ENCODE measurements at places on chromosomes 4 and X.

DNA sequence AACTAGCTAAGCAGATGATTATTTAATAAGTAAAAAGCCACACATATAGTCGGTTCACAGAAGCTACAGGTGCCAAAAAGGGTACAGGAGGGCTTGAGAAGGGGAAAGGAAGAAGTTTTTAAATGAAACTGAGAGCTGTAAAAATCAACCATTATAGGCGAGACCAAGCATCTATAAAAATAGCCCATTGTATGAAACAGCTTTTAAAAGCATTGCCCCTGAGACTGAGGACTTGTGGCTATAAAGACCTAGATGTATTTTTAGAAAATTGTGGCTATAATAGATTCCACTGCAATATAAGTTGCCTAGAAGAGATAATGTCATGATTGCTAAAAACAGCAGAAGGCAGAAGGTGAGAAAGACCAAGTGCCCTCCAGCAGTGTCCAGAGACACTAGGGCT lies 15.0 kb upstream of the TTC29 start:
- no peak for DNase-seq

GRCh38 chr4:177696438-177696966 lies 254.3 kb upstream of the AGA start:
- no peak for DNase-seq

DNA sequence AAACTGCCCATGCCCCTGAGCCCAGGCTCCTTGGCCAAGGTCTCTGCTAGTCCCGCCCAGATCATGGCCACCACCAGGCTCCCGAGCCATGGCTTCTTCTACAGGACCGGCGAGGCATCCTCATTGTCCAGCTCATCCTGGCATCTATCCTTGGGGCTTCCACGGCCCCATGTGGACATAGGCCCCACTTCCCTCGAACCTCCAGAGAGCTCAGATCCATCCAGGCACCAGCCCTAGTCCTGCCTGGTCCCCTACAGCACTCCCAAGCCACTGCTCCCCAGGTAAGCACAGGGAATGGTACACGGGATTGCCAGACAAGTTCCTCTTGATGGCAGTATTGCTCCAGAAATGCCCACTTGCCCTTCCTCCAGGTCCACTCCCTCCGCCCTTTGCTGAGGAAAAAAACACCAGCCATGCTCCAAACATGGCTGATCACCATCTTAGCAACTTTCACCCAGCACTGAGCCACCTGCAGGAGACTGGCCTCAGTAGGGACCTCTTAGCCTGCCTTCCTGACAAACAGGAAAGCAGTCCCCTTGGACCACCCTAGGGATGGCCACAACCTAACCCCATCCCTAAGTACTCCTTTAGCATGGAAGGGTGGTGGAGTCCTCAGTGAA lies 272.1 kb upstream of the AGTR2 start:
- peak; percentile 66 for DNase-seq

GRCh38 chr4:86788826-86789225 lies 60.4 kb downstream of the SLC10A6 start:
- no peak for DNase-seq

- DNase-seq = no peak
Measured at GRCh38 chrX:127276326-127276725, 456.8 kb downstream of the PRR32 start.

- no peak for DNase-seq
Measured at GRCh38 chr4:141530627-141531026, 105.8 kb upstream of the IL15 start.

DNA sequence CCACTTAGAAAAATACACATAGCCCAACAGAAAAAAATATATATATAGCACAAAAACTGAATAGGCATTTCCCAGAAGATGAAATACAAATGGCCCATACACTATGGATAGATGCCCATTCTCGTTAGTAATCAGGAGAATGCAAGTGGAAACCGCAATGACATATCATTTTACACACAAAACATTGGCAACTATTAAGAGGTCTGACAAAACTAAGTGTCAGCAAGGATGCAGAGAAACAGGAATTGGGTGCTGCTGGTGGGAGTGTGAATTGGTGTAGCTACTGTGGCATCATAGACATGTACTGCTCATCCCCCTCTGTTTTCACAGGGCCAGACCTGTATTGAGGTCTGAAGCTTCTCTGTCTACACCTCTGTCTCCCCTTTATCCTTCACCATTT lies 320.0 kb downstream of the IDS start:
- no peak for DNase-seq

GRCh38 chr4:112510291-112511092 lies 5.5 kb downstream of the NEUROG2 start:
- DNase-seq = no peak

DNA sequence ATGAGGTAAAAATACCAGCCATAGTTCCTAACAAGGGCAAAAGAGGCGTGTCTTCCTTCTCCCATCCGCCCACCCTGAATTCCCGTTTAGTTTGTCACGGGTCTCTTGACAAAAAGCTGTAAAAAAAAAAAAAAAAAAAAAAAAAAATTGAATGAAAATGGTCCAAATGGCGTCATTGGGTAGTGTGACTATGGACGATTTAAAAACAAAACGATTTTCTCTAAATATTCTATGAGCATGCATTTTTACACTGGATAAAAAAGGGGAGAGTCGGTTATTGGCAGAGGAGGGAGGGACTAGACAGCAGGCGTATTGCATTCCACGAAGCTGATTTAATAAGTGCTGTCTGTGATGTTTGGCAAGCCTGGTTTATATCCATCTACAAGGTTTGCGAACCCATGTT lies at the start of gene FAM133A:
Gene FAM133A (plus strand): TSS at position 338 of the 403 bp plus-strand sequence. CDS start 35,214 bp downstream, outside the sequence.
- DNase-seq = no peak

DNA sequence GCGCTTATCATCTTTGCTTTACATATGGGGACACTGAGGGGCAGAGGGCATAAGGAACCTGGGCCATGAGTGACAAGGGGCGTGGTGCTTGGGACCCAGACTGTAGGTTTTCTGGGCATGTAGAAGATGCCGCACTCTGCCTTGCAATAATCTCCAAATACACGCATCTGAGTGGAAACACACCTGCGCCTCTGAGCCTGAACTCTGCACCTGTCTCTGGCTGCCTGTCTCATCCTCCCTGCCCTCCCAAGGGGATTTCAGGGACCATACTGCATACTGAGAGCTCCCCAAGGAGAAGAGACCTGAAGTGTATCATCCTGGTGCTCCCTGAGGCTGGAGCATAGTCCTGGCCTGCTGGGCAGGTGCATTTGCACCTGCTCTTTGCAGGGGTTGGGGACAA lies 34.7 kb upstream of the ASMTL start:
- no peak for DNase-seq

All from T follicular helper cell (primary cell).